ENCODE measurements at places on chromosomes 5 and 9.

GRCh38 chr9:108850293-108850897 lies 5.4 kb downstream of the ACTL7B start:
- DNase-seq = no peak

DNA sequence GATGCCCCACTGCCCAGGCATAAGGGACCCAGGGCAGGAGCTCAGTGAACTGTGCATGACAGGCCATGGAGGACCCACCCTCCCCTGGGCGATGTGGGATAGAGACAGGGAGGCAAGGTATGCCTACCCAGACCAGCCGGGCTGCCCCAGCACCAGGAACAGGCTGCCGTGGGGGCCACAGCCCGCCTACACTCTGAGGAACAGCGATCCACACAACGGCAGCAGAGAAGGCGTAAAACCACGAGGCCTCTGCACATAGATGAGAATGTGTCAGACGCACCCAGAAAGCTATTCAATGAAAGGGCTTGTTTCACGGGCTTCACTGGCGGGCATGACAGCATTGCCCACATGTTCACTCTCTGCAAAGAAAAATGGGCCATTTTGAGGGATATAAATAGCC lies 49.5 kb downstream of the SEMA4D start:
- DNase-seq = peak; percentile 58

DNA sequence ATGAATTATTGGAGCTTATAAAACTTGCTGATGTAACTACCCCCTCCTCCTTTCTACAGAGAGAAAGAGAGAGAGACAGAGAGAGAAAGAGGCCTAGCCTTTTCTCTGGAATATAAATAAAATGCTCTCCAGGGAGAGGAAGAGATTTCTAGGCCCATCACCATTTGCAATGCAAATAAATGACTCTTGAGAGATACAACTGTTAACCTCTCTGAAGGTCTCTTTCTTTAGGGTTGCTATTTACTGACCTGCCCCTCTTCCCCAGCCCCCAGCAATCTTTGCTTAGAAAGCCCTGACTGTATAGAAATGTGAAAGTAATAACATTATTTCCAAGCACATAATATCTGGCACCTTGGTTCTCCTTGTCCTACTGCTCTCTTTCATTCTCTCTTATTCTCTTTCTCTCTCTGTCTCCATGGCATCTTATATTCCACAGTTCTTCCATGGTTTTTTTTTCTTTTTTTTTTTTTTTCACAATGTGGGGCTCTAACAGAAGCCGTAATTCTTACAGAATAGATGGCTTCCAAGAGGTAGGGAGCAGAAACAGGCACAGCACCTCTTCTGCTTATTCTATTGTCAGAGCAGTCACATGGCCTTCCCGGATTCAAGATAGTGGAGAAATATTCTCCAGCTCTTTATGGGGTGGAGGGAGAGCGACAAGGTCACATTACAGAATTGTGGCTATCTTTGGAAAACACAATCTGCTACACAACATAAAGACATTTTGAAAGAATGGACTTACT lies 1087.9 kb upstream of the NUDT12 start:
- DNase-seq = no peak

DNA sequence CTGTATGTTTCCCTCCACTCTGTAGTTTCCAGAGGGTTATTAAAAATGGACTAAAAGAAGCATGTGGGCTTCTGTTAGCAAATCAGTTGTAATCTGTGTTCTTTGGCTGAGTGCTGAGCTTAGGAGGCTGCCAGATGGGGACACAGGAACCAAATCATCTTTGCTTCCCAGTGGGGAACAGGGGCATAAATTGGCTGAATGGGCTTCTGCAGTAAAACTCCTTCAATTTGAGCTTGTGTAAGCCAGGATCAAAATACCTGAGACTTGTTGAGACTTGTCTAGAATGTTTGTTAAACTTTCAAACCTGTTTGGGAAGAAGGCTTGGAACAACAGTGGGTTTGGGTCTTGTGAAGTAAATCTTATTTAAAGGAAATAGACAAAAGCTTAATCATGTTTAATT lies 32.2 kb upstream of the TNFAIP8 start:
- DNase-seq = no peak

DNA sequence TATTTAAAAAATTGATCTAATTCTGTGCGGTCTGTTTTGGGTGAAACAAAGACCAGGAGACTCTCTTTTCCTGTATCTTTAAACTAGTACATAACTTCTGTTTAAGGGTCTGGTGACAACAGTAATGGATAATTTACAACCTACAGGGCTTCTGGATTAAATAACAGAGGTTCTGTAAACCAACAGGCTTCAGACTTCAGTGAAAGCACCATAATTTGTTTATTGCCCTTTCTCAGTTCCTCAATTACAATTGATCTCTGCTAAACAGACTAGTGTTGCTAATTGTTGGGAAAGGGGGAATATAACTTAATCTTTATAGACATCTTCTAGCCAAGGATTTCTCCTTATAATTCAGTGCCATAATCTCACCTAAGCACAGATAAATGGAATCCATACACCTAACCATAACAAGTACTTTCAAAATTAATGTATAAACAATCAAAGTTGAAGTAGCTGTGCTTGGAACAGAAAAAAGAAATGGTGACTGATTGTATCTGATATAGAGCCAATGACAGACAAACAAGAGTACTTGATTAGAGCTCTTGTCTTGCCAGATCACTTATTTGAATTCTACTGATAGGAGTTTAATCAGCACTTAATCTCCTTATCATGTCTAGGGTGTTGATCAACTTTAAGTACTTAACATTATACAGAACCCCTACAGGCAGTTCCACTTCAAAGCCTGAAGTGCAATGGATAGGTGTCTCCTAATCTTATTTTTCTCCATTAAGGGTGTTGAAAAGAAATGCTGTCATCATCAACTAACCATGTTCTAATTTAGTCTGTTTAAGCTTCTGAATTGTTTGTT lies 536.0 kb downstream of the NR2F1-AS1 start:
- DNase-seq = no peak

DNA sequence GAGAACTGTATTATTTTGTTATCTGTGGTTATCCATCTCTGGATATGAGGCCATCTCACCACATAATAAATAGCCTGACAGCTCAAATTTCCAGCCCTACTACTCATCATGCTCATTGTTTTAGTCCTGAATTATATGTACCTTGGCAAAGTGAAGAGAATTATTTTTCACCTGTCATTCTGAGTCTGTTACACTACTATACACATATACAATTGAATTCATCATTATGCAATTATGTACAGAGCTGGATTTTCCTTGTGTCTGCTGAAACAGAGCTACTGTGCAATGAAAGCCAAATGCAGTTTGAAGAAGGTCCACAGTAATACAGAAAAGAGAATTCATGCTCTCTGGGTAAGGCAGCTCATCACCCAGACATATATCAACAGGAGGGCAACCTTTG lies 28.5 kb downstream of the ESM1 start:
- DNase-seq = no peak

DNA sequence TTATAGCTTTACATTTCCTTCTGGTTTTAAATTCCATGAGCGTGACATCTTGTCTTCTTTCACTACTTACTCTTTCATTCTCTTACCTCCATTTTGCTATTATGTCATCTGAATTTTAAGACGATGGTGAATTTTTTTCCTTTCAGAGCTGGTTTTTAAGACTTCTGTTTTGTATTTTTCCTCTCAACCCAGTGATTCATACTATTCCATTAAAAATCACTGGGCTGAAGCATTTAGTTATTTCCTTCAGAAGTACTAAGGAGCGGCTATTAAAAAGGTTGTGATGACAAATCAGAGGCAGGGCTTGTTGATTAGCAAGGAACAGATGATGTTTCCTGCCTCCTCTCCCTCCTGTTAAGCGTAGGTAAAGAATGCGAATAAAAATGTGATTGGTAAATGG lies 16.5 kb downstream of the AGXT2 start:
- DNase-seq = no peak

DNA sequence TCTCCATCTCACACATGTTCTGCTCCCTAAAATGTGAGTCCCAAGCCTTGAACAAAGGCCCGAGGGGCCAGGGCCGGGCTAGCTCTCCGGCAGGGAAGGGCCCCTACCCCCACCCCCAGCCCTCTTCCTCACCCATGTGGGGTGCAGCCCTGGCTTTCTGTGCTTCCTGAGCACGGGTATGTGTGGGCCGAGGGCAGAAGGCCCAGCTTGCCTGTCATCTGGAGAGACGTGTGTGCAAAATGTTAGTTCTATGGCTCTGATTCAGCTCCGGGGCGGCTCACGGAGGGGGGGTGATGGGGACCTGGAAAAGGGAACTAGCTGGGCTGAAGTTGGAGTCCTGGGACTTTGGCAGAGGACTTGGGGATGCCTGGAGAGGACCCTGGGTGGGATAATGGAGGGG lies 90.3 kb upstream of the ARAP3 start:
- no peak for DNase-seq

GRCh38 chr9:109473329-109473728 lies 24.8 kb downstream of the PTPN3 start:
- peak; percentile 57 for DNase-seq

DNA sequence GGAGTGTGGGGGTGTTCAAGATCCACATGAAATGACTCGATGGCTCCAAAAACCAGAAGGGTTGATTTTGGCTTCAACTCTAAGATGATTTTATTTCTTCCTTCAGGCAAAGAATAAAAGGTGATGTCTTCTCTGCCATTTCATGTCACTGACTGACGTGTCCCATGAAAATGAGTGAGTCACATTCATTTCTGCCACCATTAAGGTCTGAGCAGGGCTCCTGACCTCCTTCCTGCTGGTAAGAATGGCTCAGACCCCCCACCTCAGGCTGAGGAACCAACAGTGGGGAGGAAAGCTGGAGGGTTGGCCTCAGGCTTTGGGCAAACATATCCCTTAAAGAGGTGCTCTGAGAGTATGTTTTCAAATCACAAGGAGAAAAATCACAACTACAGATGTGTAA lies 53.9 kb upstream of the ZNF354A start:
- DNase-seq = peak; percentile 31
